ENCODE measurements at places on chromosomes 5 and 9.

DNA sequence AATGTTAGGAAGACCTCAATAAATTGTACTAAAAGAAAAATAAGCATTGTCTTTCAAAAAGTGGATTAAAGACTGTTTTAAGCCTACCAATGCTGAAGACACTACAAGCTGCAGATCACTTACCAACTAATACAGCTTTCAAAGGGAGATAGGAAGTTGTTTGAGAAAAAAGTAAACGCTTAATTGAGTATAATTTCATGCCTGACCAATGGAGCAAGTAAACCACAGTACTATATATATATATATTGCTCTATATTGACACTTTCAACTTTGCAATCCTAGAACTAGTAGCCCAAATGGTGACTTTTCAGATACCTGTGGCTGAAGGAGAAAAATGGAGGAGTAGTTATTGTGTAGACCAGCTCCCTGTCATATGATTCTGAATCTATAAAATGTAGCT is 85.7 kb downstream of the FREM1 start:
- DNase-seq, result no peak

DNA sequence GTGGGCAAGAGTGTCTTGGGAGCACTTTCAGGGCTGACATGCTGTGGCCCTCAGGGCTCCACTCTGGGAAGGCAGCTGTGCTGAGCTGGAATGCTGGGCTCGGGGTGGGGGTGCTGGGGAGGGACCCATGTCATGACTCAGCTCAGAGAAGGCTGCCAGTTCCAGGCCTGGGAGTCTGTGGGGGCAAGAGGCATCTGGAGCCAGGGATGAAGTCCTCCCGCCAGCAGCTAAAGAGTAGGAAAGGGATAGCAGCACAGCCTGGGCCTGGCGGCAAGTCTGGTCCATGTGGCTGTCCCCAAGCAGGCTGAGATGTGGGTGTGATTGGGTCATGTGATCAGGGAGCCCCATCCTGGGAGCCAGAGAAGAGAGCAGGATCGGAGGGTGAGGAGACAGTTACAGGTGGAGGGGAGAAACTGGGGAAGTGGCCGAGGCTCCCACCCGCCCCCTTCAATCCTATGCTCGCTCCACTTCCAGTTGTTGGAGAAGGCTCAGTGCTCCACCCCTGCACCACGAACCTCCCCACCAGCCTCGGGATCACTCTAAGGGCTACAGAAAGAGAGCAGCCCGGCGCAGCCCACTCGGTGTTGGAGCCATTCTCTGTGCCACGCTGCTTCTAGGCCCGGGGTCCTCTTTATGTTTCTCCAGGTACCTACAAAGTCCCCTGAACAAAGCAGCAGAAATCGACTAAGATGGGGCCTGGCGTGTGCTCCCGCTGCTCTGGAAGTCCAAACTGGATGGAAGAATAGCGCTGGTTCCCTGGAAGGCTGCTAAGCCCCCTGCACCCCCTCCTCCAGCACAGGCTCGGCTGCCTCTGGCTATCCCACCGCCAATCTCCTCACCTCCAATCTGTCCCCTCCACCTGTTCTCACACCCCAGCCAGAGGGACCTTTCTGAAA is 12.0 kb downstream of the PDGFRB start:
- DNase-seq, result no peak

GRCh38 chr5:151683986-151684588 is 2.6 kb downstream of the SPARC start:
- no peak for DNase-seq

GRCh38 chr9:88874391-88874790 is 116.9 kb upstream of the S1PR3 start:
- no peak for DNase-seq

GRCh38 chr5:673831-674629 is 19.1 kb downstream of the TPPP start:
- DNase-seq, result no peak

GRCh38 chr9:98124637-98125426 is 5.8 kb upstream of the TRIM14 start:
- DNase-seq, result no peak

DNA sequence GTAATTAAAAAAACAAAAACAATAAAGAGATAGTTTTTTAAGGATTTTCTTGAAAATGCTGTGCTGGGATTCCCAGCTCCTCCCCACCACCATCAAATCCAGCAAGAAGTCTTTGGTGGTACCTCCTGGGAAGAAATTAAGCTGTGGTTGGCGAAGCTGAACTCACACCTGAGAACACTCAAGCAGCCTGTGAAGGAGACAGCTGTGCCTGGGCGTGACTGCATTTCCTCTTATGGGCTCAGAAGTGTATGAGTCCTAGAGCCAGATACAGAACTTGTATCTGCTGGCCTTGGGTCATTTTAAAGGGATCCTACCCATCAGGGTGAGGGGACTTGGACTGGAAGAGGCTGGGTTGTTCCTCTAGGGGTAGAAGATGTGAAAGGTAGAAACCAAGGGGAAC is 561.2 kb upstream of the SGCD start:
- no peak for DNase-seq

DNA sequence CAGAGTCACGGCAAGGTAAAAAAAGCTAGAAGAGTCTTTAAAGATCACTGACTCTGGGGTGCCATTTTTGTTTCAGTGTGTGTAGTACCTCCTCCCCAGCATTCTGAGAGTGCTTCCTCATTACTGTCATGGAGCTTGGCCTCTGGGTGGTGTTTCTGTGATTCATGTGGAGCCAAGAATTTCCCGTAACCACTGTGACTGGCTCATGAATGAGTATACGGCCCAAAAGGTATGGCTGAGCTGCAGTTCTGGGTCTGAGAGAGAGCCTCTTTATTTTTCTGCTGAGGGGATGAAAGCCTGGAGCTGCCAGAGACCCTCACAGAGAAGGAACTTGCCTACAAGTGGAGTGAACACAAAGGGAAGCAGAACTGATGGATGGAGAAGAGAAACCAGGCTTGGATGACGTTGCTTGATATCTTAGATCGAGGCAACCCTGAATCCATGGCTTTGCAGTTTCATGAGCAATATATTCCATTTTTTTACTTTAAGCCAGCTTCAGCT is 85.6 kb downstream of the PTTG1 start:
- no peak for DNase-seq

DNA sequence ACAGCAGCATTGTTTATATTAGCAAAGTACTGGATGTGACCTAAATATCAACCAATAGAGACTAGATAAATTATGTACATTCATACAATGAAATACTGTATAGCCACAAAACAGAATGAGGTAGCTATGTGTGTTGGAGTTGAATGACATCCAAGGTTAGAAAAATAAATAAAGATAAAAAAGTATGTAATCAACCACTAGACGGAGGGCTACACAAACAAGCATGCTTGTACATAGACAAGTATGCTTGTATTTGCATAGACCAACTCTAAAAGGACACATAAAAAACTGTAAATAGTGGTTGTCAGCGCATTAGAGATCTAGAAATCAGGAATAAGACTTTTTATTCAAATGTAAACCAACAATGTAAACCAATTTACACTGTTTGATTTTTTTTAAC is 3.0 kb downstream of the FEM1C start:
- DNase-seq, result no peak

- no peak for DNase-seq
These were observed 284.1 kb downstream of the NFIB start for GRCh38 chr9:14029806-14030374.

DNA sequence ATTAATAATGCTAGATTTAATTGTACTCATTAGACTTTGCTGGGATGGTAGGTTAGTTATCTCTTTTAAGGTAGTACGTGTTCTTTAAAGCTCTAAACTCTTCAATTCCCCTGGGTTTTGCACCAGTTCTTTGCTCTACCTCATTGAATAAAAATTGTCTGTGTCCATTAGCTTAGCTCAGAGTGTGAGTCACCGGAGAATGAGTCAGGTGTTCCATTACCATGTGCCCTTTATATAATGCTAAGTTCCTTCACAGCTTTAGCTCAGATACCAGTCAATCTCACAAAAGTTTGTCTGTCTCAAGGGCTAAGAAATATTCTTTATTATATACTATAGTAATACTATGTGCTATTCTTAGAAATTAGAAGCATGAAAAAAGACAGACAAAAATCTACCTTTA is 339.4 kb downstream of the PRELID2 start:
- no peak for DNase-seq

GRCh38 chr5:58501778-58502417 is 10.7 kb downstream of the GAPT start:
- no peak for DNase-seq

GRCh38 chr9:136512651-136513071 is 29.8 kb upstream of the SEC16A start:
- DNase-seq, result no peak

GRCh38 chr9:126438741-126439401 is 112.2 kb downstream of the MVB12B start:
- no peak for DNase-seq

- DNase-seq, result no peak
These were observed 56.4 kb downstream of the GCNT4 start for GRCh38 chr5:74995926-74996325.

- no peak for DNase-seq
These were observed 106.0 kb downstream of the ARRDC3 start for GRCh38 chr5:91277093-91277626.

DNA sequence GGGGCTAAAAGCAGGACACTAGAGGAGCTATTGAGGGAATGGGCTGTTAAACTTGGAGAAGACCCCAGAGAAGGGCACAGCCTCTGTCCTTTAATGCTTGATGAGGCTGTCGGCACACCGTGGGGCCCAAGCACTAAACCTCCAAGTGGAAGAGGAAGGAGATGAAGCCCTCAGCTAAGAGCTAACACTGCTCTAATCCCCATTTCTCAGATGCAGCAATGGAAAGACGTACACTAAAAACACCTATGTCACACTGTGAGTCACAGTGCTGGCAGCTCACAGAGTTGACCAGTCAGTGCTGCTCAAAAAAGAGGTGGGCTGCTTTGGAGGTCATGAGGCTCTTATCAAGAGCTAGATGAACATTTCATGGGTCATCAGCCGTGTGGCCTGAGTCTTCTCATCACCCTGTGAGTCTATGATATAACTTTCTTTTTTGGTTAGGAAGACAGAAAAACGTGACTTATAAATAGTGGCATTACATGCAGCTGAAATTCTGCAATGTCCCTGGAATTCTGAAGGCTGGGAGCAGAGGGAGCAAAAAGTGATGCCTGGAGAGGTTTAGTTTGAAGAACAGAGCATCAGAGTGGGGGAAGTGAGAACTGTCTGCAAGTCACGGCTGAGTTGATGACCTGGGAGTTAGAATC is 21.5 kb downstream of the TNFSF8 start:
- DNase-seq, result no peak

- DNase-seq, result no peak
These were observed 239.2 kb downstream of the PIK3R1 start for GRCh38 chr5:68454766-68455165.

GRCh38 chr5:117165068-117165467 is 590.4 kb upstream of the SEMA6A start:
- DNase-seq, result no peak

DNA sequence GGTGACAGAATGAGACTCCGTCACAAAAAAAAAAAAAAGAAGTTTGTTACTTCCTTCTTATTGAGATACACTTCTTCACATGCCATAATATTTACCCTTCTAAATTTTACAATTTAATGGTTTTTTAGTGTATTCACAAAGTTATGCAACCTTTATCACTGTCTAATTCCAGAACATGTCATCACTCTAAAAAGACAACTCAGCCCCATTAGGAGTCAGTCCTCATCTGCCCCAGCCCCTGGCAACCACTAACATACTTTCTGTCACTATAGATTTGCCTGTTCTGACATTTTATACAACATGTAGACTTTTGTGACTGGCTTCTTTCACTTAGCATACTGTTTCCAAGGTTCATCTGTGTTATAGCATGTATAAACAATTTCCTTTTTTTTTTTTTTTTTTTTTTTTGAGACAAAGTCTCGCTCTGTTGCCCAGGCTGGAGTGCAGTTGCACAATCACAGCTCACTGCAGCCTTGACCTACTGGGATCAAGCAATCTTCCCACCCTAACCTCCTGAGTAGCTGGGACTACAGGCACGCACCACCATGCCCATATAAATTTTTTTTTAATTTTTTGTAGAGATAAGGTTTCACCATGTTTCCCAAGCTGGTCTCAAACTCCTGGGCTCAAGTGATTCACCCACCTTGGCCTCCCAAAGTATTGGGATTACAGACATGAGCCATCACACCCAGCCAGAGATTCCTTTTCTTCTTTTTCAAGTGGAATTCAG is 18.0 kb downstream of the AQP3 start:
- DNase-seq, result no peak

DNA sequence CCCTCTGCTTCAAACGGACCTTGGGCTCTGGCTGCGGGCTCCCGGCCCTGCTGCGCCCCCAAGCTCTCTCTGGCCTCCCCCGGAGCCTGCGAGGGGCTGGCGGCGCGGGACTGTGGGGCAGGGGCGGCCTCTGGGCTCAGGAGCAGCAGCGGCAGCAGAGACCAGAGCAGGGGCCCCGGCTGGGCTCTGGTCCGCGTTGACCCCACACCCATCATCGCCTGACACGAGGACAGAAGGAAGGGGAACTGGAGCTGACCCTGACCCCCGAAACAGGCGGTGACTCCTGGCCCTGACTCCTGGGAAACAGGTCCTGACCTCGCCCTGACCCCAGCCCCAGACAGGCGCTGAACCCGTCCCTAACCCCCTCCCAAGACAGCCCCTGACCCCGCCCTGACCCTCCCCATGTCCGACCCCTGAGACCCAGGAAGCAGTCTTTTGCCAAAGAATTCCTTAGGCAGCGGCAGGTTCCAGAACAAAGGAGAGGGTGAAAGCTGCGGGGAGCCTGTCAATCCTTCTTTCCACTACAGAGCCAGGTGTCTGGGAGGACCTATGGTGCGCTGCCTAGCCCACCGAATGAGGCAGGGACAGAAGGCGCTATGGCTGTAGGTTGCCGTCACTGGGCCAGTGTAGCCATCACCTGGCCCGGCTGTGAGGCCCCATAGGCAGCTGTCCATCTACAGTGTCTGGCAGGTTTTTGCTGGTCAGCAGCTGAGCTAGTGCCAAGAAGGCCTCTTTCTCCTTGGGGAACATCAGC is 74.7 kb upstream of the SPTLC1 start:
- no peak for DNase-seq

- no peak for DNase-seq
These were observed 3.2 kb downstream of the STARD4 start for GRCh38 chr5:111509119-111509518.

- DNase-seq, result no peak
These were observed 89.9 kb downstream of the EHMT1 start for GRCh38 chr9:137708590-137709284.

DNA sequence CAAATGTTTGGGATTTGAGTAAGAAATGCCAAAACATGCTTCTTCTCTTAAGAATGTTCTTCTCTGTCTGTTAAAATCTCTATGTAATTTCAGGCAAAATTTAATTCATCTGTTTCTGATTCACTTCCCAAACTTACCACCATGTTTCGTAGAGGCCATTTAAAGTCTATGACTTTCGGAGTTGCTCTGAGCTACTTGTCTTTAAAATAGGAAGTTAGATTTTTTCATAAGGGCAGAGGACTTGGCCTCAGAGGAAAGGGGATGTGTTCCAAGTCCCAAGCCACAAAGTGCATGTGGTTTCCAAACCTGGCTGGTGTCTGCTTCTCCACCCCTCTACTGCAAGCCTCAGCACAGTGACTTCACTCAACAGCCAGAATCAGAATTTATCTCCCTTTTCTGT is 111.3 kb upstream of the ADRA1B start:
- no peak for DNase-seq
